Hematopoietic multipotent progenitor cell treated with erythropoietin and hydrocortisone succinate and interleukin-3 and kit ligand, for 15 days (in vitro differentiated cells): ENCODE measurements at places on chromosomes 3 and 15.

DNA sequence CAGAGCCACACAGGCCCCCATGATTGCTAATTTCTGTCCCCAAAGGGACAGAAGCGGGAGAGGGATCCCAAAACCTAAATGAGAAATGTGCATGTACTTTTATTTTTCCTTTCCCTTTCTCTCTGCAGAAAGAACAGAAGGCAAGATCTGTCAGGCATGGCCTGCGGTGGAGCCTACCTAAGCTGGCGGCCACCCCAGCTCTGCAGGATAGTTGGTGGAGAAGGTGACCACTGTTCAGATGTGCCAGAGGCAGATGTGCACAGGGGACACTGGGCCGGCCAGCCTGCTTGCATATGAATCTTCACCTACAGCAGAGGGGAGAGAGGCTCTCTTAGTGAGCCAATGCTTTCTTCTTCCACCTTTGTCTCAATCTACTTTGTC, 2.1 kb upstream of the AMOTL2 start:
- no peak for DNase-seq

DNA sequence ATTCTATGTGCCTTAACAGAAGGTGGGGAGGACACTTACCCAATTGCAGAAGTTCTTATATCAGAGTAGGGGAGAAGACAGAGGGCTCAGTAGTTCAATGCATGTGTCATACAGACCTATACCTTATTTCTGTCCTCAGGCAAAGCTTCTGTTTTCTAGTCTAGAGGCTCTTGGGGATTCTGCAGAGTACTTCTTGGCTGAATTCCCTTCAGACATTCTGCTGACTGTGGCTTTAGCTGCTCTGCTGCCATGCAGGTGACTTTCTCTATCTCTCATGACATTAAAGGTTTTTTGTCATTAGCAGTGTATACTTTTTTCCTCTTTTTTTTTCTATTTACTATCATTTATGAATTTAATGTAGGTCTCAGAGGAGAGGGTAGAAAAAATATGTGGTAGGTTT, 172.8 kb upstream of the PLSCR5 start:
- no peak for DNase-seq

DNA sequence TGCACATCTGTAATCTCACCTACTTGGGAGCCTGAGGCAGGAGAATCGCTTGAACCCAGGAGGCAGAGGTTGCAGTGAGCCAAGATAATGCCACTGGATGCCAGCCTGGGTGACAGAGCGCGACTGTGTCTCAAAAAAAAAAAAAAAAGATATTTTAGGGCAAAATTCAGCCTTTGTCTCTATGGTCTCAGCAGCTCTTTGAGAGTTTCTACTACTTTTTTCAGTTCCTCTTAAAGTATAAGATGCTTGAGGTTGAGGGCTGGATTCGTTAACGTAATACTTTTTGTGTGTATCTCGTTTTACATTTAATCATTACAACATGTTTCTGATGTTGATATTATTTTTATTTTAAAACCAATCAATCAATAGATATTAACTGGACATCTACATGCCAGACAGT, 381.2 kb upstream of the TBL1XR1 start:
- DNase-seq = no peak

GRCh38 chr15:69451951-69452691, 497 bp upstream of the RPLP1 start:
- DNase-seq = peak; percentile 78

DNA sequence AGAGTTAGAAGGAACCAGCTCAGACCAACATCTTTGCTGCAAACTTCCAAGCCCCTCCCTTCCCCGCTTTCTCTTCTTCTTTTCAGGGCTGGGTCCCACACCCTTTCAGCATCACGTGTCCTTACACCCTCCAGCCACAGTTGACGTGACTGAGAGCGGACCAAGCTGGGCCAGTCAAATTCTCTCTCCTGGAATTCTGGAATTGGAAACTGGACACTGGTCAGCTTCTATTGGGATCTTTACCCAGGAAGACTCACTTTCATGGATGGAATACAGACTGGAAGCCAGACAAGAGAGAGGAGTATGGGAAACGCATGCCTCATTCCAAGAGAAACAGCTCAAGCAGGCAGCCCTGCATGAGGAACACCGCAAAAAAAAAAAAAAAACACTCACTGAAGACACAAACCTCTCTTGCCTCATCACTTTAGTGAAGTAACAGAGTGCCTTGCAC, 12.4 kb upstream of the TPM1 start:
- DNase-seq = no peak

DNA sequence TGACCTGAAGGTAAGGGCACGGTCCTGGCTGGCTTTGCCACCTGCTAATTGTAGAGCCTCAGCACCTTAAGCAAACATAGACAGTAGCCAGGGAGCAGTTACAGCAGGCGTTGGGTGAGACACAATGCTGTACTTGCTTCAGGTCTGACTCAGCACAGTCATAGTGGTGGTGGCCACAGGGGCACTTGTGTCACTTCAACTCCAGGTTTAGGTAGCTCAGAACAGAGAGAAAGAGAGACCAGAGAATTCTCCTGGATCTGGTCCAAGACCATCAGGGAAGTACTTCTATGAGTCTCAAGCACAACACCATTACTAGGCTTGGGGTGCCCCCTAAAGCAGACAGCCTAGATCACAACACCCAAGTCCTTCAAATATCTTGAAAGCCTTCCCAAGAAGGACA, 204.4 kb downstream of the OTOL1 start:
- no peak for DNase-seq

- no peak for DNase-seq
These were observed 31.9 kb downstream of the IFT57 start for GRCh38 chr3:108190346-108190745.

DNA sequence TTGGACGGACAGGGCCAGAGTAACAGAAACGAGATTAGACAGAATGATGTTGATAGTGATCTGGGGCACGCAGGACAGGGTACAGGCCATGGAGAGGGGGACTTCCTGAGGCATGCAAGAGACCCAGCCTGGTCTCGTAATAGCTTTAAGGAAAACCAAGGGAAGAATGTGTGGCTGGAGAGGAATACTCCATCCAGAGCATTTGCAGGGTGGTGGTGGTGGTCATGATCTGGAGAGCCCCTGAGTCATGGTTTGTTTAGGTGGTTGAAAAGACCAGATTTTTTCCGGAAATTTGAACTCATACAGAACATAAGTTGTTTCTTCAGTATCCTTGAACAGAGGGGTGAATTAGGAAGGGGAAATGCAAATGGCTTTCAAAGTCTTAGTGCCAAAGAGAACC, 138.5 kb downstream of the DUT start:
- no peak for DNase-seq

DNA sequence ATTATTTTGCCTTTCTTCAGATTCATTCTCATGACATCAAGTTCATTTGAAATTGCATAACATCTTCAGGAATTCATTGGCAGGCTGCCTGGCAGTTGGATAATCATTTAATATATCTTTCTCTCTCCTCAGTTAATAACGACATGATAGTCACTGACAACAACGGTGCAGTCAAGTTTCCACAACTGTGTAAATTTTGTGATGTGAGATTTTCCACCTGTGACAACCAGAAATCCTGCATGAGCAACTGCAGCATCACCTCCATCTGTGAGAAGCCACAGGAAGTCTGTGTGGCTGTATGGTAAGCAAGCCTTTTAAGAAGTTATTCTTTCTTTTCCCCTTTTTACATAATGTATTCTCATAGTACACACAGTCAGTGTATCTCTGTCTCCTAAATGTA, 38.2 kb downstream of the TGFBR2 start:
- no peak for DNase-seq

- DNase-seq = no peak
These were observed 310.6 kb downstream of the NSUN3 start for GRCh38 chr3:94373456-94373855.

DNA sequence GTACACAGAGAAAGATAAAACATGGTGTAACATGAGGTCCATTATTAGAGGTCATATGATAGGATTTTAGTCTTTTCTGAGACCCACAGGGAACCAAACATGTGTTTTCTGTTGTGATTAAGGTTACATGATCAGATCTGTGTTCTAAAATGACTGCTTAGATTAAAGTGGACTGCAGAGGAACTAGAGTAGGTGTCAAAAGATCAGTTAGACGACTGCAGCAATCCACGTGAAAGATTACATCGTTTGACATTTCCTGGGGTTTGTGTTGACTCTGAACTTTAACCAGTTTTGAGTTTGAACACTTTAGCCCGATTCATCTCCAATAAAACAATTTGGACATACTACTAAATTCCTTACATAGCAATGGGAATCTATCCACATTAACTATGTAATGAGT, 5.1 kb downstream of the MIX23 start:
- DNase-seq = no peak

GRCh38 chr3:33799202-33799551, 747 bp downstream of the PDCD6IP start:
- DNase-seq = no peak

- no peak for DNase-seq
These were observed 29.8 kb upstream of the FAM98B start for GRCh38 chr15:38424101-38424552.

DNA sequence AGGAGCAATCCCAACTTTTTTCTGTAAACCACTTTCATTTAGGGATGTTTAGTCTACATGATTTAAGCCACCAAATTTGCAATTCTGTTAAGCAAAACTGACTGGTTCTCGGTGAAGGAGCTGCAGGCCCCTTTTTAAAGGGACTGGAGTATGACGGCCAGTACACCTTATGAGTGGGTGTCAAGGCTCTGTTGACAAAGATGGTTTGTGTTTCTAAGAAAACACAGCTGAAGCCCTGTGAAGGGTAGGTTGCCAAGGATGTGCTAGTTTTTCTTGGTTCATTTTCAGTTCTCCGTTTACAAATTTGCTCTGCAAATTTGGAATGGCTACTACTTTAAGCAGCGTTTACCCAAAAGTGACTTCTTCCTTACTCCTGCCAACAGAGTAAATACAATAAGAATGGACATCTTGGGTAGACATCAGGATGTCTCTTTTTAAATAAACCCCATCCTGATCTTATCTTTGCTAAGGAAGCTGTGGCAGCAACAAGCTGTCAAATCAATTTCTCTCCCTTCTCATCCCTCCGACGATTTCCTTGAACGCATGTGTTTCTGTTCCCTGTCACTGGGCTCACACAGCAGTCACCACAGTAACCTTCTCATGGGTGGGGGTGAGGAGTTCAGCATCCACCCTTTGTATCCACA, 58.2 kb upstream of the CMTM8 start:
- DNase-seq = no peak

- no peak for DNase-seq
These were observed 66.0 kb downstream of the FLNB start for GRCh38 chr3:58074116-58074715.

DNA sequence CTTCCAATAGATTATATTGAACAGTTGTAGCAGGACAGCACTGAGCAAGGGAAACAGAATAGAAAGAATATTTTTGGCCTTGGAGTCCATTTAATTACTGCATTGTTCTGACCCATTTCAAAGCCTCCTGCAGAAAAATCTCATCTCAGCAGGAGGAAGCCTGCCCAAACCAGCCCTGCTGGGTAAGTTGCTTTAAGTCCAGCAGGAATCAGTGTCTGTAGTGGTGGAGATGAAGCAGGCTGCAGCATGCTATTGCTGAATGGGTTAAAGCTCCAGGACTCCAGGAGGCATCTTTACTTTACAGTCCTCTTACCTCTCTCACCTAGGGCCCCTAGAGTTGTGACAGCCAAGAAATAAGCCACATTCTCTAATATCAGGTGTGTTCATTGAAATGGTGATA, 380.3 kb upstream of the THBS1 start:
- DNase-seq = no peak
